MV-4-11 (cell line): ENCODE measurements at places on chromosomes 12 and 14.

DNA sequence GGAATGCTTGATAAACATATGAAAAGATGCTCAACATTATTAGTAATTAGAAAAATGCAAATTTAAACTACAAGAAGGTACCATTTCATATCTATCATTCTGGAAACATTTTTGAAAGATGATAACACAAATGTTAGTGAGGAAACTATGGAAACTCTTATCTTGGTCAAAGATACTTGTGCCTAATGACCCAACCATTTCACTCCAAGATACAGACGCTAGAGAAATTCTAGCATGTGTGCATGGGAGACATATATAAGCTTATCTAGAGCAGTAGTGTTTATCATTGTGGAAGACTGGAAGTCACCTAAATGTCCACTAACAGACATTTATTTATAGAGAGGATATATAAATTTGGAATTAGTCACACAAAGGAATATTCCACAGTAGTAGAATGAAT, 143.1 kb upstream of the HMGA2 start:
- DNase-seq: no peak

GRCh38 chr14:47044841-47045240, 393.3 kb upstream of the RPL10L start:
- no peak for DNase-seq

- no peak for DNase-seq
Observed at GRCh38 chr12:110436231-110436630, 13.9 kb downstream of the ARPC3 start.

- DNase-seq: no peak
Observed at GRCh38 chr12:30805959-30806358, 51.2 kb upstream of the CAPRIN2 start.

- DNase-seq: peak; percentile 42
Observed at GRCh38 chr14:104977681-104978653, at the start of gene AHNAK2. AHNAK2 (minus strand) TSS chr14:104978374; CDS start chr14:104978237, 137 bp downstream.

- no peak for DNase-seq
Observed at GRCh38 chr14:74089251-74090020, 4.7 kb downstream of the LIN52 start.

DNA sequence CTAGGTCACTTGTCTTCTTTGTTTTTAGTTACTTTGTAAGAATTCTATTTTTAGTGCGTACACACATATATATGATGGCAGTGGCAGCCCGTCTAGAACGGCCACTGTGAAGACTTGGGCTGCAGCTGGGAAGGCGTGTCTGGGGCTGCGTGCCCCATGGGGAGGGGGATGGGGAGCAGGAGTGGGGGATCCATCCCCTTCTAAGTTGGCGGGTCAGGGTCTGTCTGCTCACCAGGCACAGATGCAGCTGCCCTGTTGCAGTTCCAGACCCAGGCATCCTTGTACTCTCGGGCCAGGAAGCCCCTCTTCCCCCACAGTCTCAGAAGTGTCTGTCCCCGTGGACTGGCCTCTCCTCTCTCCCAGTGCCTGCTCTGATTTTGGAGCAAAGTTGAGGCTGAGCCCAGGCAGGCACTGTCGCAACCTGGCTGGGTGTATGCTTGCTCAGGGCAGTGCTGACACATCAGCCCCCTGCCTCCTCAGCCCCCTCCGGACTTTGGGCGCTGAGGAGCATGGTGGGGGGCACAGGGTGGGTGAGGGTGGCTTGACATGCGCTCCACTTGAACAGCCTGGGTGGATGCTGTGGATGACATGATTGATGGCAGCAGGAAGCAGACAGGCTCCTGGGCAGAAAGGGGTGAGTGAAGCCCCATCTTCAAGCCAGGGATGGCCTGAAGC, 271.2 kb upstream of the NAV3 start:
- no peak for DNase-seq

DNA sequence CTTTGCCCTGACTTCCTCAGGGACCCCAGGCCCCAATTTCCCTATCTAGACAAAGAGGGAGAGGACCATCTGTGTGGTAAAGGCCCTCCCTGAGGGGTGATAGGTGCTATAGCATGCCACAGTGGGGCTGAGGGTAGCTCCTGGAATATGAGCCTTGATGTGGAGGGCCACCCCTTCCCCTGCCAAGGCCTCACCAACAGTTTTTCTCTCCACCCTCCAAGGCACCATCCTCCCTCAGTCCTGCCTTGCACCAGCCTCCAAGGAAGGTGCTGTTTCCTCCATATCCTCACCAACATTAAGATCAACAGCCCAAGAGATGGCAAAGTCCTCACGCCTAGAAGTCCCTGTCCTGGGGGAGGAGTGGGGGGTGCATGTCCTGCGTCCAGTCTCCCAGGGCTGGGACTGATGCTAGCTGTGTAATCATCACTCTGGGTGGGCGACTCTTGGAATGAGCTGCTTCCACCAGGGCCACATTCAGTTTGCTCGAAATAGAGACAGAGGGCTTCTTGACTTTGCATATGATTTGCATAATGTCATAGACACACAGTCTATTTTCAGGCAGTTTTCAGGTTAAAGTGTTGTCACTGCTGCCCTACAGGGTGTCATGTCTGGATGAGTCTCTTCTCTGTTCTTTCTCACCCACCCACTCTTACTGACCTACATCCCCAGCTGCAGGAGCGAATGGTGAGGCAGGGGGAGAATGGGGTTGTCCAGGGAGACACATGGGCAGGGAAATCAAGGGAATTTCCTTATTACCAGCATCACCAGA, 17.4 kb downstream of the ACVRL1 start:
- no peak for DNase-seq

DNA sequence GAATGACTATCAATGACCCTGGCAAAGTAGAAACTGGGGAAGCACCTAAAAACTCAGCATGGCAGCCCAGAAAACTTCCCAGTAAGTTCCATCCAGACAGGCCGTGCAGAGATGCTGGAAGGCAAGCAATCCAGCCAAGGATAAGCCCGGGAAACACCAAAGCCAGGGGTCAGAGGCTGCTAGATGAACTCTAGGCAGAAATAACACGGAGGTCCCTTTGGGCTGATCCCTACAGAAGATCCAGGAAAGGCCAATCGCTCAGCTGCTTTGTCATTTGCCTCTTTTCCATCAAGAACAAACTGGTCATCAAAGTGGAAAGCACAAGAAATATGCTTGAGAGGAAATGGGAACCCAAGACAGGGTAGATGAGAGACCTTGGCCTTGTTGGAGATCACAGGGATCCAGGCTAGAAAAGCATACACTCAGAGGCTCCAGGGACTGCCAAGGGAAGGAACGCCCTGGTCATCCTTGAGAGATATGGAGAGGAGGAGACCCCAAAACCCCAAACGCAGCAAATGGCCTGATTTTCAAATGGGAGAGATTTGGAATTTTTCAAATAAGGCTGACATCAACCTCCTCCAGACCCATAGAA, 6.5 kb downstream of the KRT79 start:
- DNase-seq: no peak

- DNase-seq: no peak
Observed at GRCh38 chr14:64860039-64860438, 19.7 kb downstream of the SPTB start.

GRCh38 chr12:64029013-64029857, 184.7 kb downstream of the SRGAP1 start:
- no peak for DNase-seq

DNA sequence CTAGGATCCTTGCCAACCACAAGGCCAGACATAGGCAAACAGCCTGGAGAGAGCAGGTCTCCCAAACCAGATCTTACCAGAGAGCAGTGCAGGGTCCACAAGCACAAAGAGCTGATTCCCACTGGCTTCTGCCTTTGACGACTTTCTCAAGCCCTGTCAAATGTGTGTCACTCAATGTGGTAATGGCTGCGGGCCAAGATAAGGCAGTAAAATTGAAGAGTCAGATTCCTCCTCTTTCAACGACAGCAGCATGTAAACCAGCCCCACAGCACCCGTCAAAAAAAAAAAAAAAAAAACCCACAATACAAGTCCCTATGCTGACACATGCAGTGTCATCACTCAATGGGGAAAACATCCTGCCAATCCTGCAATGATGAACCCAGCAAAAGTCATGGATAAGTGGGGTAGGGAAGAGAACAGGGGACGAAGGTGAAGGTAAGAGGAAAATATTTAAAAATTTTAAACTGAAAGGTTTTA, at the start of gene STON2:
Gene STON2 (minus strand): TSS at position 123 of the 477 bp plus-strand sequence. CDS start 1,942 bp downstream, outside the sequence.
- peak; percentile 70 for DNase-seq

DNA sequence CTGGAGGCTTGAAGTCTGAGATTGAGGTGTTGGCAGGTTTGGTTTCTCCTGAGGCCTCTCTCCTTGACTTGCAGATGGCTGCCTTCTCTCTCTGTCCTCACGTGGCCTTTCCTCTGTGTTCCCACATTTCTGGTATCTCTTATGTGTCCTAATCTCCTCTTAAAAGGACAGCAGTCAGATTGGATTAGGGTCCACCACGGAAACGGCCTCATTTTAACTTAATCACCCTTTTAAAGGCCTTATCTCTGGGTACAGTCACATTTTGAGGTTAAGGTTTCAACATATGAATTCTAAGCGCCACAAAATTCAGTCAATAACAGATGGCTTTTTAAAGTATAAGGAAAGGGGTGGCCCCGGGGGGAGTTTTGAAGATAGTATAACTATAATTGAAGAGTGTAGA, 33.5 kb downstream of the UNC79 start:
- DNase-seq: peak; percentile 89

GRCh38 chr12:11780521-11781101, 131.1 kb downstream of the ETV6 start:
- no peak for DNase-seq

- DNase-seq: no peak
Observed at GRCh38 chr14:99426813-99427346, 53.8 kb downstream of the SETD3 start.

DNA sequence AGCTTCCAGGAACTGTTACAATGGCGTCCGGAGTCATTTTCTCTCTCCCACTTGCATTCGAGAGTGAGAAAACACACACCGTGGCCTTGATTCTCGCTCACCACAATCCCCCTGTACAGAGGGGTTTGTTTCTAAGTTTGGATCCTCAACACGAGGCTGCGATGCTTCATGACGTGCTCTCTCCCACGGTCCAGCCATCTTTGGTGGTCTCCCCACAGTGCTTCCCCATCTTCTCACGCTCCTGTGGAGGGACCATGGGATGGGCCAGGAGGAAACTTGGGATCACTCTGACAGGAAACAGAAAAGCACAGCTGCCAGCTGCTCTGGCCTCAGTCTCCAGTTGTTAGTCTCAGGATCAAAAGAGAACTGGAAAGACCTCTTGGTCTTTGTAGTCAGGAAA, 28.1 kb downstream of the OR10P1 start:
- no peak for DNase-seq

GRCh38 chr12:115412831-115413230, 728.9 kb upstream of the TBX3 start:
- no peak for DNase-seq

DNA sequence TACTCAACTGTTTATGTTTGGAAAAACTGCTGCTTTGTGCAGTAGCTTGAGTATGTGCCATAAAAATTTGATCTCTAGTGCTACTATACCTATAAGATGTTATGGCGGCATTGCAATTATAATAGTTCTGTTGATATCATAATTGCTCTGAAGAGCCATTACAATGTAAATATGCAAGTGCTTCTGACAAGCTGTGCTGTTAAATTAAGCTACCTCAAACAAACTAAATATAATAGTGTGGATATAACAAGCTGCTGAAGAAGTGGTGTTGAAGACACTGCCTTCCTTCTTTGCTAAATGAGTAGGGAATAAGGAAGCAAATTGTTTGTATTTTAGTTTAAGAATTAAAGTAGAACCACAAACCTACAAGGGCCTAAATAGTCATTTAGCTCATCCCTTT, 301.0 kb upstream of the MIS18BP1 start:
- no peak for DNase-seq

- DNase-seq: no peak
Observed at GRCh38 chr14:40221428-40221827, 789.2 kb upstream of the FBXO33 start.

DNA sequence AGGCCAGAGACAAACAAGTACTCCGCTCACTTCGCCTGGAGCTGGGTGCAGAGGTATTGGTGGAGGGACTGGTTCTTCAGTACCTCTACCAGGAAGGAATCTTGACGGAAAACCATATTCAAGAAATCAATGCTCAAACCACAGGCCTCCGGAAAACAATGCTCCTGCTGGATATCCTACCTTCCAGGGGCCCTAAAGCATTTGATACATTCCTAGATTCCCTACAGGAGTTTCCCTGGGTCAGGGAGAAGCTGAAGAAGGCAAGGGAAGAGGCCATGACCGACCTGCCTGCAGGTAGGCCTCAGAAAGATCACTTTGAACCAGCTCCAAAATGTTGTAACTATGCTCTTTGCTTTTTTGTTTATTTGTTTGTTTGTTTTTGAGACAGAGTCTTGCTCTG, 1.6 kb downstream of the CRADD start:
- DNase-seq: no peak

- DNase-seq: no peak
Observed at GRCh38 chr14:103735815-103736545, 20.4 kb downstream of the ZFYVE21 start.

- DNase-seq: no peak
Observed at GRCh38 chr14:76962303-76962660, 66.2 kb downstream of the IRF2BPL start.

- peak; percentile 43 for DNase-seq
Observed at GRCh38 chr12:124727922-124728321, 135.7 kb downstream of the SCARB1 start.

- DNase-seq: no peak
Observed at GRCh38 chr14:96281486-96281885, 25.5 kb downstream of the BDKRB1 start.

DNA sequence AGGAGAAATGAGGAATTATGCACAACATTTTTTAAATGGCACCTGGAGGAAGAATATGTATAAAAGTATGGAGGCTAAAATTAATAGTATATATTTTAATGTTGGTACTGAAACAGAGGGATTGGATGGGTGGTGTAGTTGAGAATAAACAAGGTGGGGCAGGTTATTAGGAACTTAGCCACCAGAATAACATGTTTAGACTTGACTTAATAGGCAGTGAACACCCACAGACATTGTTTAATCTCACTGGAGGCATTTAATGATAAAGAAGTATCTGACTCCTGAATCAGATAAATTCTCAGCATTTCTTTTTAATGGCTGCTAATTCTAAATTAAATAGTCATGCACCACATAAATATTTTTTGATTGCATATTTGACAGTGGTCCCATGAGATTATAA, 139.7 kb downstream of the CNTN1 start:
- DNase-seq: no peak

GRCh38 chr14:95033682-95034632, 123.4 kb downstream of the DICER1 start:
- no peak for DNase-seq

DNA sequence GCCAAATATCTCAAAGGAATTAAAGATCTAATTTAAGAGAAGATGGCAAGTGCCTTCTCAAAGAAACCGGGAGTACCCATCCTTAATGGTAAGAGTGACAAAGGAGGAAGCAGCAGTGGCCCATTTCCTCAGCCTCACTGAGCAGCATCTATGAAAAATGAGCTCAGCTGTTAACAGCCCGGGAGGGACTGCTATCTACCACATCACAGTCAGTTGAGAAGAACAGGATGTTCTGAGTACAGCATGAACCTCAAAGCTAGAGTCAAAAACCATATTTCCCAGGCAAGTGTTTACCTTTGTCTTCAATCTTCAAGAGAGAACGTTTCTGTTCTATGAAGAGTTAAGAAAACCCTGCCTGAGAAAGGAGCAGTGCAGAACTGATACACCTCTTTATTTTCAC, 115.0 kb downstream of the BTG1 start:
- no peak for DNase-seq

- DNase-seq: no peak
Observed at GRCh38 chr14:64409126-64409920, 21.2 kb downstream of the MTHFD1 start.

GRCh38 chr14:68238976-68239375, 419.4 kb downstream of the RAD51B start:
- no peak for DNase-seq
